Activated CD4-positive, alpha-beta memory T cell treated with anti-CD3 and anti-CD28 coated beads for 36 hours (primary cell): ENCODE measurements at places on chromosomes 2 and 18. TPM values are rescaled to one million over a fixed set of nuclear protein-coding genes. Genes with fewer than 3 reads are reported as not detected.

The OR6B2 gene
- not detected for total RNA-seq

The GALNT3 gene
- 3.2 TPM for total RNA-seq

The TM4SF20 gene
- total RNA-seq = not detected

The ST6GAL2 gene
- total RNA-seq = not detected

The LTBP1 gene
- total RNA-seq = 0.10 TPM

The GPR39 gene
- total RNA-seq = not detected

The SIX3 gene
- not detected for total RNA-seq

The DYSF gene
- total RNA-seq = not detected

The TNS1 gene
- 0.92 TPM for total RNA-seq

The TANC1 gene
- 0.86 TPM for total RNA-seq

The STAT4 gene
- total RNA-seq = 52.6 TPM

The GALR1 gene
- not detected for total RNA-seq

The GRB14 gene
- not detected for total RNA-seq

The TUBA4B gene
- not detected for total RNA-seq

The SERPINB4 gene
- total RNA-seq = not detected

The PLCD4 gene
- 0.78 TPM for total RNA-seq

The CASP10 gene
- total RNA-seq = 16.7 TPM

The ASTL gene
- total RNA-seq = 1.8 TPM

The C1GALT1C1L gene
- total RNA-seq = not detected

The SCN3A gene
- total RNA-seq = not detected

The CHRNG gene
- total RNA-seq = not detected

The FNDC4 gene
- 0.22 TPM for total RNA-seq

The HOXD4 gene
- total RNA-seq = not detected

The KLHL14 gene
- not detected for total RNA-seq
